Activated CD8-positive, alpha-beta memory T cell treated with anti-CD3 and anti-CD28 coated beads, Interleukin-2, amount 50 U/mL, for 4 hours (primary cell): ENCODE measurements at places on chromosomes 7 and 10.

DNA sequence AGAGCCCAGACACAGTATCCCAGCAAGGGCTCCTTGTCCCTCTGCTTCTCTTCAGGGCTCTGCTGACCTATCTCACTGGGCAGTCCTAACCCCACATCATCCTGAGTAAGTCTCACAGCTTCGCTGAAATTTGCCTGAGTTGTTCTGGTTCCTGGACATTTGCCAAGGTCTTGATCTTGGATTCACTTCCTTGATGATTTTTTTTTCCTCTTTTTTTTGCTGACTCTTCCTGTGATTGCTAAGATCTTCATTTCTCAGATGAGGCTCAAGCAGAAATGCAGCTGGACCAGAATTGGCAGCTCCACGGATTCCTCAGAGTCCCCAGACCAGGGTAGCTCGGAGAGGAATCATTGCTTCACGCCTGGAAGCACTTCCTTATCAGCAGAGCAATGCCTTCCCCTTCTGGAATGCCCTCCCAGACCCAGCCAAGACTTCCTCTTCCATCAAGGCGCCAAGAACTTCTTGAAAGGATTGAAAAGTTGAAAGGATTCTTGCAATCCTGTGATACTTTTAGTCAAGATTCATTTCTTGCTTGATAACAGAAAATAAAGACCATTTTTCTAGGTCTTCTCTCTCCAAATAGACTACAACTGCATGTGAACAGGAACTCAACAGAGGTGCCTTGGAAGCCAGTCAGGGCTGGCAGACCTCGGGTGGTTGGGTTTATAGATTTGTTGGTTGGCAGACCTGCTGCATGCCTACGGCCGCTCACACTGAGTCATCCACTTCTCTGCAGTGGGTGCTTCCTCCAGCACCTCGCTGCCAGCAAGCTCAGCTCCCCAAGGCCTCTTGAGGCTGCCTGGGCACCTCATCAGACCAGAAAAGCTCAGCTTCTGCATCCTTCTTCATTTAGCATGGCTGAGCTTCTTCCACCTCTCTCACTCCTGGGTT lies 8.8 kb upstream of the AFAP1L2 start:
- DNase-seq, result no peak

DNA sequence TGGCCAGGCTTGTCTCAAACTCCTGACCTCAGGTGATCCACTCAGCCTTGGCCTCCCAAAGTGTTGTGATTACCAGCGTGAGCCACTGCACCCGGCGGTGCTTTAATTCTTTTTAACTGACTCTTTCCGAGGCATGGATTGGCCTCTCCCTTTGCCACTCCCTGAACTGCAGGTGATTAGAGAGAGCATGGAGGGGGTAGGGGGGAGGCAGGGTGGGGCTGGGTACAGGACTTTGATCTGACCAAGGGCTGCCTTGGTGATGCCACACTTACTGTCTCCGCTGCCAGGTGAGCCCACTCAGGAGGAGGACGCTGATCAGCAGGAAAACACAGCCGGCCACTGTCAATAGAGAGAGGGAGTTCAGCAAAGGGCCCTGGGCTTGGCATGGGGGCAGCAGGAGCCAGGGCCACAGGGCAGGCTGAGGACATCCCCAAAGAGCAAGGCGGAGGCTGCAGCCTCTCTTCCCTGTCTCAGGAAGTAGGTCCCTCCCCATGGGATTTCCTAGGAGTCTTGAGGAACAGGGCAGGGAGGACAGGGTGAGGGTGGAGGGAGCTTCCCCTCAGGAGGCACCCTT lies 40.5 kb upstream of the IL15RA start:
- DNase-seq, result no peak

DNA sequence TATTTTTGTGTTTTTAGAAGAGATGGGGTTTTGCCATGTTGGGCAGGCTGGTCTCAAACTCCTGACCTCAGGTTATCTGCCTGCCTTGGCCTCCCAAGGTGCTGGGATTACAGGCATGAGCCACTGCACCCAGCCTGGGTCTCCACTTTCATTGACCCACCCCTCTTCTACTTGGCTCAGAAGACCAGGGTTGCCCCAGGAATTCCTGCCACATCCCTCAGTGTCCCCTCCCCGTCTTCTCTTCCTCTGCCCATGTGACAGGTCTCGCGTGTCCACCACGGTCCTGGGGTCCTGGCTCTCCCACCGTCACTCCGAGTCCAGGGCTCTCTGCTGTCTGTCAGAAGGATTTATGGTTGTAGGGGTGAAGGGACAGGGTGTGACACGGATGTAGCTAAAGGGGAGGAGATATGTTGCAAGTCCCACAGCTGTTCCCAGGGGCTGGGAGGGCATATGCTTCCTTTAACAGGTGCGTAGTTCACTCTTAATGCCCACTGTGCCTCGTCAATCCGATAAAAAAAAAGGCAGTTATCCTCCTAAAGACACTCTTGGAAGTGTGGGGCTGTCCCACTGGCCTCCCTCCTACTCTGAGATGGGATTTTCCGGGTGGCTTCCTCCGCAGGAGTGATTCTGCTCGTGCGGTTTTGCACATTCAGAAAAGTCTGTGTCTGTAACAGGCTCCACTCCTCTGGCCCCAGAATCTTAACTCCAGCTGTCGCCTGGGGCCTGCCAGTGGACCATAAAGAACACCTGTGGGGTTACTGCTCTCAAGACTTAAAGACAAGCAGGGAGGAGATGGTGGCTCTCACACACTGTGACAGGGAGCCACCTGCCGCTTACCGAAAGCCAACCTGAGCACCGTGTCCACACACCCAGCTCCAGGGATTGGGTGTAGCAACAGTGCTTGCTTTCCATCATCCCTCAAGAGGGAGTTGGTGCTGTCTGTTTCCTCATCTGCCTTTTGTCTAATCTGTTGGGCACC lies 36.7 kb upstream of the SHH start:
- no peak for DNase-seq

GRCh38 chr10:125370578-125370977 lies 210.2 kb upstream of the CTBP2 start:
- DNase-seq, result no peak

DNA sequence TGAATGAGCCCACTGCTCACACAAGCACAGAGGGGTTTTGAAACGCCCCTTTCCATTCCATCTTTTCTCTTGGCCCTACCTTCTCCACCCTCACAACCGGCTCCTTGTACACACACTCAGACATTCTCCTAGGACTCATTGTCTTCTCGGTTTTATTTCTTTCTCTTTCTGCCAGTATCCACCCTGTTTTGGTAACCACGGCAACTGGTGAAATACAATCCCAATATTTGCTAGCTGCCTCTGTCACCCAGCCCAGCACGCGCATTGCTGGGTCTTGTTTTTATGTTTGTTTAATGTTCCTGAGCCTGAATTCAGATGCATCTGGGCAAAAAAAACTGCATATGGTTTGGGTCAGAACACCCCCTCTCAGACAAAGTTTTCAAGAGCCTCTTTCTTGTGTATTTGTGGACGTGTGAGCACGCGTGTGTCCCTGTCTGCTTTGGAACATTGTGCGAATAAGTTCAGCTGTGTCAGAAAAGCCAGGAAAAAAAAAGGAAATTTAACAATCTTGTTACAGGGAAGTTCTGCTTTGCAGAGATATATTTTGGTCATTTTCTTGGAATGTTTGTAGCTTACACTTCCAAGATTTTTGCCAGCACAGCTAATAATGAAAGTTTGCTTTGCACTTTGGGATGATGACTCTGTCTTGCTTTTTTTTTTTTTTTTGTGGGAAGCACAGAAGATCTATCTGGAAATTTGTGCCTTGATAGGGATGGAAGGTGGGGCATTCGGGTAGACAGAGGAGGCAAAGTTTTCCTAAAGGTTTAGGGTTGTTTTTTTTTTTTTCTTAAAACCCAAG lies 225.9 kb downstream of the TRIL start:
- DNase-seq, result no peak

- no peak for DNase-seq
These were observed 8.6 kb upstream of the SUN1 start for GRCh38 chr7:823649-824048.

DNA sequence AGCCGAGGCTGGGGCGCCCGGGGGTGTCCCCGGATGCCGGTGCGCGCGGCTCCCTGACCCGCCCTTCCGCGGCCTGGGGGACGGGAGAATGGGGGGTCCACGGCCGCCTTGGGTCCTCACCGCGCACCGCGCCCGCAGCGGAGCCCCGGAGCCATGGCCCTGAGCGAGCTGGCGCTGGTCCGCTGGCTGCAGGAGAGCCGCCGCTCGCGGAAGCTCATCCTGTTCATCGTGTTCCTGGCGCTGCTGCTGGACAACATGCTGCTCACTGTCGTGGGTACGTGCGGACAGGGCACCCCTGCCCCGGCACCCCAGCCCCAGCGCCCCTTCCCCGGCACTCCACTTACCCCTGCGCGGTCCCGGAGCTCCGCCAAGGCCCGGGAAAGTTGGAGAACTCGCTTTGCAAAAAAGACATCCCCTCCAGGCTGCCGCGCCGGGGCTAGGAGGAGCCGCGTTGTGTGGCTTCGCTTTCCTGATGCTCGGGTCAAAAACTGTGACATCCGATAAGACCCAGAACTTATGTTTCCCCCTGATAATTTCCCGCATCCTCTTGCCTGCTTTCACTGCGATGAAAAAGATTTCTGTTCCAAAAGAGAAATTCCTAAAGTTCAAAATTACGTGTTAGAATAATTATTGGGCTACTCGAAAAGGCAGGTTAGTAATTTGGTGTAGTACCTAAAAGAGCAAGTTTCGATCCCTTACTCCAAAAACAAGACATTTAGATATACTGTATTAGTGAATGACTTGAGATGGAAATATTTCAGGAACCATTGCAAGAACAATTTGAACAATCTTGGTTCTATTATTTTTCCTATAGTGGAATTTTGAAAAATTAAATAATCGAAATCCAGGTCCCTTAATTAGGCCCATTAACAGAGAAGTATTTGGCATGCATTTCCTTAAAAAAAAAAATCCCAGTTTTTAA lies 888 bp downstream of the SLC18A2 start:
- DNase-seq, result no peak

DNA sequence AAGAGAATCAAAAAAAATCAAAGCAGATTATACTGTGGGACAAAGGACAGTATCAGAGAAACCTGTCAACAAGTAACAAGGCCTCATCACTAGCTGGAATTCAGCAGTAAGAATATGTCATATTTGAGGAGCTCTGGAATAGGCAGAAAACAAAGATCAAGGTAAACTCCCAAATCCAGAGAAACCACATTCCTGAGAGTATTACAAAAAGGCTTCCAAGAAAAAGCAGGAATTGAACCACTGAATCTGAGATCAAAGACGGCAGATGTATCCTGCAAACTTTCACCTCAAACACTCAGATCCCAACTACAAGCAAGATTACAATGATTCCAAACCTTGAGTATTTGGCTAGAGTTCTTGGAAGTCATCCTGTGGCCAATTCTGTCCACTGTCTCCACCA lies 16.3 kb downstream of the TPK1 start:
- DNase-seq, result no peak

GRCh38 chr10:43653746-43654145 lies 5.1 kb upstream of the ZNF32 start:
- no peak for DNase-seq

DNA sequence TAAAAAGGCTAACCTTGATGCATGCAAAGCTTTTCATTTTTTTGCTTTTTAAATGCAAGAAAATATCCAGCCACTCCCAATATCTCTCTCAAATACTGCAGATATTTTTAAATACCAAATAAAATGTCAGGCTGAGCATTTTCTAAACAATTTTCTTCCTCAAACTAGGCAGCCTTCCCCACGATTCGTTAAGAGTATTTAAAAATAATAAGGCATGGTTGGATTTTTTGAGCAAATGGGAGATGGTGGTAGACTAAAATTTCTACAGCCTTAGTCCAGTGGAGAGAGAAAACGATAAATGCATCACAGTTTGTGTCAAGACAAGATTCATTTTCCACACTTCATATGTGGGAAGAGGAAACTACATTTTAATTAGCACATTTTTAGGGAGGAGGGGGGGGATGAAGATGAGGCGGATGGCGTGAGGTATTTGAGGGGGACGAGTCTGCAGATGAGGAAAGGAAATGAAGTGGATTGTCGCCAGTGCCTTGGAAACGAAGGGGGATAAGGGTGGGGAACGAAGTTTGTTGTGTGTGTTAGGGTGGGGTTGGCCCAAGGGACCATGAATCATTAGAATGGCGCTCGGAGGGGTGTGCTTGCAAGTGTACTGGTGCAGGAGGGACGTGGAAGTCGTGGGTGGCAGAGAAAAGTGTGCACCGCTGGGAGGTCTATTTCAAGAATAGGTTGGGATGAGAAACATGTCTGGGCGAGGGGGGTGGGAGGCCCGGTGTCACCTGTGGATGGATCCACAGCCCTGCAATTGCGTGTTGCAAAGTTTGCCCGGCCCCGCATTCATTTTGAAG lies 1.2 kb upstream of the ADD3 start:
- peak; percentile 37 for DNase-seq

- DNase-seq, result no peak
These were observed 17.8 kb downstream of the USP6NL start for GRCh38 chr10:11593612-11594011.

DNA sequence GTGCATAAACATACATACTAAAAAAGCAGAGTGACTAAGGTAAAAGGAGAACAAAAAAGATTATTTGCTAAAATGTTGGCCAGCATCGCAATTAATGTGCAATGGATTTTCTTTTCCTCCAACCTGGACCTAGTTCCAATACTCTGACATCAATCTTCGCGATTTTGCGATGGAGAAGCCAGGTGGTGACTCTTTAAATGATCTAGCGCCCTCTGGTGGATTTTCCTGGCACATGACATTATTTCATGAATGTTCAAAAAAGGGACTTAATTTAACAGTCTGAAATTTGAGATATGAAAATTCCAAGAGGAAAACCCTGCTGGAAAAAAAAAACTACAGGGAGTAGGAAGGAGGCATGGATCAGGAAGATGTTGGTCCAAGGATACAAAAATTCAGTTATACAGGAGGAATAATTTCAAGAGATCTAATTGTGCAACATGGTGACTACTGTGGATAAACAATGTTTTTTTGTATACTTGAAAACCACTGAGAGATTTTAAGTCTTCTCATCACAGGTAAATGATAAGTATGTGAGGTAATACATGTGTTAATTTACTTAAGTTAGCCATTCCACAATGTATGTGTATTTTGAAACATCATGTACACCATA lies 4.3 kb upstream of the KCNMA1 start:
- DNase-seq, result peak; percentile 50

GRCh38 chr10:32111585-32111984 lies 55.4 kb upstream of the KIF5B start:
- no peak for DNase-seq

- DNase-seq, result no peak
These were observed 326.3 kb downstream of the DNAJB6 start for GRCh38 chr7:157662981-157663716.

GRCh38 chr7:28466341-28466740 lies 54.0 kb downstream of the CREB5 start:
- no peak for DNase-seq

GRCh38 chr10:91705948-91706670 lies 73.2 kb upstream of the PPP1R3C start:
- no peak for DNase-seq

DNA sequence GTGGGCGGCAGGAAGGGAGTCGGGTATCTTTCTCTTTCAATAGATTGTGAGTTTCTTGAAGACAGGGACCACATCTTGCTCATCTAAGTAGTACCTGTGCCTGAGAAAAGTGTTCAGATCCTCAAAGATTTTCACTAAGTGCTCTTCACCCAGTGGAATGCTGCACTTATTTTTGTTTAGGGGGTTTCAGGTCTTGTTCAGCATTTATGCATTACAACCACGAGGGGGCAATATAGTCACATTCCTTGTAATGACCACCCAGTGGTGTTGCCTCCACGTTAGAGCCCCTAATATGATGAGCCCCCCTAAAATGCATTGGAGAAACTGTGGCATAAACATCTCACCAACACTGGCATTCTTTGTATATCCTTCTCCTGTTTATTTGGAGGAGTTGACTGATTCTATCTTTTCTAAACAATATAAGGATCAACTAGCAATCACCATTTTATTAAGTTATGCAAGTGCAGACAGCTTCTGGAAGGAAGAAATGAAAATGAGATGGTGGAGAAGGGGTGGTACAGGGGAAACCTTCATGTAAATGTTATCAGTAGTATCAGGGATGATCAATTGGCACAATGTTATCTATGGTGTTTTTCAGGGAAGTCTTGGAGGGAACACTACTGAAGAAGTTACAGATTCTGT lies 3.1 kb upstream of the PAPSS2 start:
- no peak for DNase-seq
